Activated CD4-positive, alpha-beta memory T cell treated with anti-CD3 and anti-CD28 coated beads for 36 hours (primary cell): ENCODE measurements at places on chromosomes 7 and 10. TPM values are rescaled to one million over a fixed set of nuclear protein-coding genes. Genes with fewer than 3 reads are reported as not detected.

Gene ADAP1
- total RNA-seq = 14.1 TPM

- no peak overlapping the region for H3K4me3 ChIP-seq
- peaks cover 11% of the 10 kb centered on the region for H3K36me3 ChIP-seq
- H3K27me3 ChIP-seq = peaks cover 5% of the 10 kb centered on the region
- H3K27ac ChIP-seq = no peak overlapping the region
Measured at GRCh38 chr10:29733323-29733722, 98.6 kb upstream of the SVIL start.

Gene TDRD1
- total RNA-seq = 0.76 TPM

DNA sequence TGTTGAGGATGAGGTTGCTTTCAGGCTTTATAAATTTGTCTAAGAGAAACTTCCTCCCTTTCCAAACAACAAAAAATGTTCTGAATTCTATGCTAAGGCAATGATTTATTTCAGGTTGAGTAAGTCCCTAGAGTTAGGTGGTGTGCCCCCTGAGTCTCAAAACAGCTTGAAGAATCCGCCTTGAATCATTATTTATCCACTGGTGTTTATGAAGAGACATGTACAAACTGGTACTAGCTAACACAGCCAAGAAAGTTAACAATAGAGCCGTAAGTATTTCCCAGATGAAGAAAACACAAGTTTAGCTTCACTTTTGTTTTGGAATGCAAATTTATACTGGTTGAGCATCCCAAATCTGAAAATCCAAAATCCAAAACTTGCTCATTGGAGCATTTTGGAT lies 66.2 kb upstream of the SRPK2 start:
- H3K36me3 ChIP-seq = peaks cover 17% of the 10 kb centered on the region
- H3K4me1 ChIP-seq = peaks cover 10% of the 10 kb centered on the region
- no peak for DNase-seq
- no peaks in the 10 kb centered on the region for H3K27me3 ChIP-seq
- H3K27ac ChIP-seq = no peak overlapping the region

- no peaks in the 10 kb centered on the region for H3K36me3 ChIP-seq
- no peak for DNase-seq
- H3K4me1 ChIP-seq = no peaks in the 10 kb centered on the region
- H3K4me3 ChIP-seq = no peak overlapping the region
- H3K27ac ChIP-seq = no peak overlapping the region
Measured at GRCh38 chr10:52906046-52906445, 133.5 kb upstream of the MBL2 start.

- peak overlapping the region; percentile 100 for H3K27ac ChIP-seq
- no peak for DNase-seq
- no peaks in the 10 kb centered on the region for H3K27me3 ChIP-seq
- H3K36me3 ChIP-seq = peaks cover 75% of the 10 kb centered on the region
- peak overlapping the region; percentile 100 for H3K4me3 ChIP-seq
Measured at GRCh38 chr7:142799437-142799835, 28.7 kb downstream of the PRSS2 start.

DNA sequence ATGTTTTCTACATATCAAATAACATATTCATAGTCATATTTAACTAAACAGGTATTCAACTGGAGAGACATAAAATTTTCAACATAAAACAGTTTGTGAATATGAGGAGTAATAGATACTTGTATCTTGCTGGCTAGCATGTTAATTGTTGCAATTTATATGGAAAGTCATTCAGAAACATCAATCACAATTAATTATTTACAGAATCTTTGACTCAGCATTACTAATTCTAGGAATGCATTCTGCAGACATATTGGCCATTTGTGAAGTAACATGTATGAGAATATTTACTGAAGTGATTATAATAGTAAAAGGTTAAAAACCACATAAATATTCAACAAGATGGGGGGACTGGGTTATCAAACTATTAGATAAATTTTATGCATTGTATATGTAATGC lies 203.7 kb downstream of the TSPAN12 start:
- H3K27me3 ChIP-seq = no peaks in the 10 kb centered on the region
- no peaks in the 10 kb centered on the region for H3K4me1 ChIP-seq
- H3K4me3 ChIP-seq = no peak overlapping the region
- H3K36me3 ChIP-seq = no peaks in the 10 kb centered on the region
- DNase-seq = no peak
